Forelimb muscle (tissue), 1 donor: ENCODE measurements at places on chromosomes 2 and 18. TPM values are rescaled to one million over a fixed set of nuclear protein-coding genes. Genes with fewer than 3 reads are reported as not detected.

EDAR gene
- polyA plus RNA-seq, result 0.08 TPM

MALT1 gene
- polyA plus RNA-seq, result 14.2 TPM

- DNase-seq, result no peak
Observed at GRCh38 chr2:7450188-7450832, 533.1 kb downstream of the RNF144A start.

DNA sequence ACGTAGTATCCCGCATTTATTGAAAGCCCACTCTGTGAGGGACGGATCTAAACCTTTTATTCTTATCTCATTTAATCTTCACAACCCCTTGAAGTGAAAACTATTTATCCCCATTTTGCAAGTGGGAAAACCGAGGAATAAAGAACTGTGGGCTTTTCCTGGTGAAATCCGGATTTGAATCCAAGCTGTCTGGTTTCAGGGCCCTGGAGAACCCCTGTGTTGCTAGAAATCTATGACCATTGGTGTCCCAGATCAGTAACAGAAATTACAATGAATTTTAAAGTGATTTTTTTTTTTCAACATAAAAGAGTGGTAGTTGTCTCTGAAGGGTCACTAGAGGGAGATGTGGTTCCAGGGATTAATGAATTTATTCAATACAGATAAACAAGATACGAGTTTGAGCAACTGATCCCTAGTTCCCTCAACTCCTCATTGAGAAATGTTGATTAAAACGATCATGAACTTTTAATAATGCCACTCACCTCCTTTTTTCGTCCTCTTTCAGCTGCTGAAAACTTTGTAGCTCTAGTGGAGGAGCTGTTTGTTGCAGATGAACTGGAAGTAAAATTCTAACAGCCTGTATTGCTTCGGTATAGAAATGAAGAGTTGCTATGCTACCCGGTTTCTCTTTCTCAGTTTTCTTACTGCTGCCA, 940 bp downstream of the XRCC5 start:
- peak; percentile 17 for DNase-seq

- DNase-seq, result peak; percentile 36
Observed at GRCh38 chr2:127901339-127902056, 15.7 kb upstream of the AMMECR1L start.

- no peak for DNase-seq
Observed at GRCh38 chr2:68854476-68854875, 16.7 kb downstream of the BMP10 start.

GRCh38 chr2:239926587-239927232, 98.4 kb downstream of the NDUFA10 start:
- DNase-seq, result no peak

GRCh38 chr2:240765007-240765406, 55.0 kb downstream of the KIF1A start:
- no peak for DNase-seq

GRCh38 chr2:239751679-239752355, 273.3 kb downstream of the NDUFA10 start:
- DNase-seq, result no peak

NT5C1B gene
- polyA plus RNA-seq, result 0.25 TPM

DNA sequence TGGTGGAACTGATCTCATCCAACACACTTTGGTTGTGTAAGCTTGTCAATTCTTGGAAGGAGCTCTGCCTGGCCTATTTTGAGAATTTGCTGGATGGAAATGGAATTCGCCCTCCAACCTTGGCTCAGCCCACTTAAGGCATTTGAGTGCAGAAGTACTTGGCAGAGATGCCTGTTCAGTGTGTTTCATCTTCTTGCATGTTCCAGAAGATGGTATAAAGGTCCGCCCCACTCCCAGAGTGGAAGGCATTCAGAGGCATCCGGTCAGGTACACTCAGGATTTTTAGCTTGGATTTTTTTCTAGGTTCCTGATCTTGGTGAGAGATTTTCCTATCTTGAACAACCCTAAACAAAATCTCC, 61.3 kb upstream of the TXNDC2 start:
- DNase-seq, result no peak

PSD4 gene
- 1.3 TPM for polyA plus RNA-seq
